GM12878 (cell line): ENCODE measurements at places on chromosomes 2 and 18. TPM values are rescaled to one million over a fixed set of nuclear protein-coding genes. Genes with fewer than 3 reads are reported as not detected.

GRCh38 chr2:821546-821945, 129.1 kb upstream of the SNTG2 start:
- H3K36me3 ChIP-seq, result no peaks in the 10 kb centered on the region
- H3K4me1 ChIP-seq, result no peaks in the 10 kb centered on the region
- no peak for DNase-seq
- no peak overlapping the region for H3K27ac ChIP-seq
- no peak overlapping the region for H3K4me3 ChIP-seq

Gene DIPK1C
- not detected in 2 replicates for total RNA-seq

Gene TGFA
- 0.23 TPM in 1 of 2 replicates, not detected in the other for total RNA-seq

Gene LCT
- 0.08 and 0.11 TPM in 2 replicates for total RNA-seq

- no peaks in the 10 kb centered on the region for H3K27me3 ChIP-seq
- H3K36me3 ChIP-seq, result no peaks in the 10 kb centered on the region
- H3K4me3 ChIP-seq, result no peak overlapping the region
- no peak for DNase-seq
- no peak overlapping the region for H3K27ac ChIP-seq
These were observed 49.0 kb upstream of the EPAS1 start for GRCh38 chr2:46248171-46248570.

Gene TXNDC2
- total RNA-seq, result 0.40 TPM in 1 of 2 replicates, not detected in the other

DNA sequence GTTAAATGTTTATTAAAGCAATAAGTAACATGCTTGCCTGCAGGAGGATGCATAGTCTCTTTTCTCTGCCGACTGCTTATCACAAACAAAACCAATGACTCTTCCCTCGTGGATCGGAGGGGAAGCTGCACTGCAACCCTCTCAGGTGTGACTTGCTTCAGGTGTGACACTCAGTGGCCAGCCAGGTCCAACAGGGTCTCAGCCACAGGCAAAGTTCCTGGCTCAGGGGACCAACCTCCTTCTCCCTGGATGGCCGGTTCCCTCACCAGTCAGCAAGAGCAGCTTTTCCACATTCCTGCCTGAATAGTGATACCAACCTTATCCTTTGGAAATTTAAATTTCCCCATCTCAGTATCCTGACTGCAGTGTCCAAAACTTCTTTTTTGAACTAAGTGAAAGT, 383.5 kb downstream of the CMPK2 start:
- no peak for DNase-seq
- H3K36me3 ChIP-seq, result no peaks in the 10 kb centered on the region
- H3K4me3 ChIP-seq, result no peak overlapping the region
- H3K4me1 ChIP-seq, result no peaks in the 10 kb centered on the region
- no peak overlapping the region for H3K27ac ChIP-seq
